ENCODE measurements at places on chromosomes 6 and 20.

DNA sequence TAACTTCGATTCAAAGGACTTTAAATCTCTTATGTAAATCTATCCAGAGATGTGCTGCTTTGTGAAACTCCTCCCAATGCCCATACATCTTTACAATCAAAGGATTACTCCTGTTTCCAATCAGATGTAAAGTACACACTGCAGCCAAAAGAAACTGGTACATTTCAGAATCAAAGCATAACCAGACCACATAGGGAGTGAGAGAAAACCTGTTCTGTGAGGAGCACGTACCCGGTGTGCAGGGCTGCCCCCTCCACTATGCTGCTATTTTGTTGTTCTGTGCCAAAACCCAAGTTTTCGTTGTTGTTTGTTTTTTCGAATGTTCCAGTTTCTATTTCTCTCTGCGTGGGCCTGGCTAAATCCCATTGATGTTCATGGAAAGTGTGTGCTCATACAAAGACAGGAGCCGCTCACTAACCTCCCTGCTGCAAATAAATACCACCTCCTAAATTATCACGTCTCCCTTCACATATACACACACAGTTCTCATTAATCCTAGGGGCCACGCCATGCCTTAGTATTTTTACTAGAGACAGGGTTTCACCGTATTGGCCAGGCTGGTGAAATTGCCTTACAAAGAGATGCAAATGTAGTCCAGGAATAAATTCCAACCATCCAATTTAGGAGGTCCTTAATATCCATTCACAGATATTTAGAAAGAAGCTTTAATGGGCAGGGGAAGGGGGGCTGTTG lies 52.9 kb downstream of the ATP9A start:
- no peak for DNase-seq

DNA sequence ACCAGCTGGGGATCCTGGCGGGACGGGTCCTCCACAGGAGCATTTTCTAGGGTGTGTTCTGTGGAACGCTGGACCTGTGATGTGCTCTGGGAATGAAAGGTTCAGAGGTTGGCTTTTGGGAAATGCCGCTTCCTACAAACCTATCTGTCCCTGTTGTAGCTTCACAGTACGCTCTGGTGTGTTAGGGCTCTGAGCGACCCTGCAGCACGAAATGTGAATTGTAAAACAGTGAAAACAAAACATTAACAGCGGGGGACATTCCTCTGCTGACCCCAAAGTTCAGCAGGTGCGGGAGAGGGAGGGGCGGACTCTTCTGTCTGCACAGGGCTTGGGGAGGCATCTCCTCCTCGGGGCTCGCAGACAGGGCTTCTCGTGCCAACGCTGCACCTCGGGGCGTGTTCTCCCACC lies 155.9 kb downstream of the NRN1 start:
- DNase-seq: no peak

DNA sequence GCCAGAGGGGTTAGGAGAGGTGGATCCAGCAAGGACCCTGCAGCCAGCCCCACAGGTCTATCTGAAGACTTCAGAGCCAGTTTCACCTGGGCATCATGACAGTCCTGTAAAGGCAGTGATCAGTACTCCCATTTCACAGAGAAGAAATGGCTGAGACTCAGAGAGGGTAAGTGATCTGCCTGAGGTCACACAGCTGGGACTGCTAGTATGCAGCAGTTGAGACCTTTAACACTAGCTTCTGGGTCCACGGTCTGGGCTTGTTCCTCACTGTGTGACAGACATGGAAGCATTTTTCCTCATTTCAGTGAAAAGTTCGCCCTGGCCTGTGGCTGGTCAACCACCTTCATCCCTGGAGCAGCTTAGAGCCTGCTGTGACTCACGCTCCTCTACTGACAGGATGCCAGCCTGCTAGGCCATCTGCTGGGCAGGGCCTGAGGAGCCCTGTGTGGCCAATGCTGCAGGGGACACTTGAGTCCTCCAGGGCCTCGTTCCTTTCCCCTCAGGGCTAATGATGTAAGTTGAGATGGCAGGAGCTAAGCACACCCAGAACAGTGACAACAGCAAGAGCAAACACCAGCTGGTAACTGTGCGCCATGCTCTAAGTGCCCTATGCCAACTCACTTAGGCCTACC lies 192.0 kb downstream of the LRFN2 start:
- no peak for DNase-seq

DNA sequence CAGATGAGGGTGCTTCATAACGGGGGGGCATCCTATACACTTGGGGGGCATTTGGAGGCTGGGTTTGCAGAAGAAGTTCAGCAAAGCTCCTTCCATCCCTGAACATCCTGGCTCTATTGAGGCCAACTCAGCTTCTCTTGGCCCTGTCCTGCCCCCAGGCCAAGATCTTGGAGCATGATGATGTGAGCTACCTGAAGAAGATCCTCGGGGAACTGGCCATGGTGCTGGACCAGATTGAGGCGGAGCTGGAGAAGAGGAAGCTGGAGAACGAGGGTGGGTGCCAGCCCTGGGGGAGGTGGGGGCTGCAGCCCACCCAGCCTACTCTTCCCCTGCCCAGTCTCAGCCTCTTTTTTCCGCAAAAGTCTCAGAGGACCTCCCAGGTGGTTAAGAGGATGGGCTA lies 17.2 kb downstream of the GDAP1L1 start:
- no peak for DNase-seq

DNA sequence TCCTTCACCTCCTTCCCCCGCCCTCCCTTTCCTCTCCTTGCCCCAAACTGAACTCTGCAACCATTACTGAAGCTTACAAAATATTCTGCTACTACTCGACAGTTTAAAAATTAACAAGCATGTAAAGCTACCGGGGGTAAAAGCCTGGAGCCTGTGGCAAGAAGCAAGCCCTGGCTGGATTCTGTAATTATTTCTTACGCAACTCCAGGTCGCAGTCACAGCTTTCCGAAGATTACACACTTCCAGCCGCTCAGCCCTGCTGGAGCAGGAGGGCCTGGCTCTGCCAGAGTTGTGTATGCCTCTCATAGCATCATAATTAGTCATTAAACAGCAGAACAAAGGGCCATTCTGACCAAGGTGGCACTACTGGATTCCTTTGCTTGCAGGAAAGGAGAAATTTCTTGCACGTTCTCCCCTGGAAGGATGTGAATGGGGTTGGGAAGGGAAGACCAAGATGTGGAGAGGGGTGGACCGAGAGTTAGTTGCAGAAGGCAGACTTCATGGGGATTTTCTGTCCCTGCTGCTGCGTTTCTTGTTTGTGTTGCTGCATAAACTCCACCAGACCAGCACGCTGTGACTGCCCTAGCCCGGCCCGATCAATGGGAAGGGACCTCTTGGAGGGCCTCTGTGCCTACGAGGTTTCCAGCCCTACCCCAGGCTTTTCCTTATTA lies 23.6 kb downstream of the FOXQ1 start:
- DNase-seq: no peak

Data from cortex of kidney (tissue), 1 donor.